ENCODE measurements at places on chromosomes 13 and 19.

- no peak for DNase-seq
These were observed 27.9 kb downstream of the FAM124A start for GRCh38 chr13:51249770-51250741.

DNA sequence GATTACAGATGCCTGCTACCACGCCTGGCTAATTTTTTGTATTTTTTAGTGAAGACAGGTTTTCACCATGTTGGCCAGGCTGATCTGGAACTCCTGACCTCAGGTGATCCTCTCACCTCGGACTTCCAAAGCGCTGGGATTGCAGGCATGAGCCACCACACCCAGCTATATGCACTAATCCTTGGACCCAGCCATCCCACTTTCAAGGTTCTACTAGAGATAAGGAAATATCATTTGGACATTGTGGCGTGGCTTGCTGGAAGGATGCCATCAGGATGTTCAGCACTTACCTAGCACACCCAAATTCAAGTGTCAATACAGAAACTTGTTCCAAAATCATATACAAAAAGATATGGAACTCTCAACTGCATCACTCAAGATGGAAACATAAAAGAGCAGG is 136.4 kb downstream of the ABCC4 start:
- no peak for DNase-seq

GRCh38 chr13:113764793-113765563 is 6.0 kb downstream of the TMEM255B start:
- DNase-seq, result peak; percentile 6

GRCh38 chr13:41492432-41493260 is 35.3 kb downstream of the RGCC start:
- DNase-seq, result no peak

DNA sequence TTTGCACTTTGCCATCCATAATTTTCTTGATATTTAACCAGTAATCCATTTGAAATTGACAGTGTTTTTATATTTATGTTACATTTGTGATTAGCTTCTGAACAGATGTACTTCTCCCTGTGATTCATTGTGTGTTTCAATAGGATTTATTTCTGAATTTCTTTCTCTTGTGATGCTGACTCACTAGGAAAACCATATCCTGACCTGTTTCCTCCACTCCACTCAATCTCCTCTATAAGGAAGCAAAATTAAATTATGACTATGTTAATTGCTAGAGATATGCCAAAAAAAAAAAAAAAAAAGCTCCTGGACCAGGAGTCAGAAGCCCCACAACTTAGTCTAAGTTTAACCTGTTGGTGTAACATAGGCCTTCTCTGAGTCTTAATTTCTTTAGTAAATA is 614.6 kb upstream of the SPRY2 start:
- DNase-seq, result no peak

GRCh38 chr13:24064371-24064770 is 96.1 kb upstream of the SPATA13 start:
- DNase-seq, result no peak

DNA sequence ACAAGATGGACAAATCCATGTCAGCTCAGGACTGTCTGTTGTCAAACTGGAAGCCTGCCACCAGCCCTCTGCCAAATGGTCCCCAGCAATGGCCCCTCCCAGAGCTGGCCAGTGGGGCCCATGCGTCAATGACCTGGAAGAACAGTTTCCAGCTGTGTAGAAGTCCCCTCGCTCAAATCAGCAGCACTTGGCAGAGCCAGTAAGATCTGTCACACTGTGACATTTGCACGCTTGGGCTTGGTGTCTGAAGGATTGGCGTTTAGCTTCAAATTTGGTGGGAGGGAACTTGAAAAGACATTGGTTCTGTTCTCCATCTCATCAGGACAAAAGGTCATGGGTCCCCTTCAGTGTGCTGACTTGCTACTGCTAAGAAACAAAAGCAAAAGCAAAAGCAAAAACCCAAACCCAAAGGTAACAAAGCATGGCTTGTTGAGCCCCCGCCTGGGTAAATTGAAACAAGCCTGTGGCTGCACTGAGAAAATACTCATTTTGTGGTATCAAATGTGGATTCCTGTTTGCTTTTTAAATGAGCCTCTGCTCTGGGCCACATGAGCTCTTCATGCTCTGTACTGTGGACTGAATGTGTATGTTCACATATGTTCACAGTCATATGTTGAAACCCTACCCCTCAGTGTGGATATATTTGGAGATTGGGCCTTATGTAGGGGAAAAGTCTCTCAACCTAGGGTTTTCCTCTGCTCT is 253.6 kb upstream of the MAB21L1 start:
- DNase-seq, result no peak

- DNase-seq, result no peak
These were observed 20.0 kb upstream of the SMIM17 start for GRCh38 chr19:56623006-56623405.

GRCh38 chr19:49937750-49938381 is 8.6 kb upstream of the NUP62 start:
- peak; percentile 77 for DNase-seq

DNA sequence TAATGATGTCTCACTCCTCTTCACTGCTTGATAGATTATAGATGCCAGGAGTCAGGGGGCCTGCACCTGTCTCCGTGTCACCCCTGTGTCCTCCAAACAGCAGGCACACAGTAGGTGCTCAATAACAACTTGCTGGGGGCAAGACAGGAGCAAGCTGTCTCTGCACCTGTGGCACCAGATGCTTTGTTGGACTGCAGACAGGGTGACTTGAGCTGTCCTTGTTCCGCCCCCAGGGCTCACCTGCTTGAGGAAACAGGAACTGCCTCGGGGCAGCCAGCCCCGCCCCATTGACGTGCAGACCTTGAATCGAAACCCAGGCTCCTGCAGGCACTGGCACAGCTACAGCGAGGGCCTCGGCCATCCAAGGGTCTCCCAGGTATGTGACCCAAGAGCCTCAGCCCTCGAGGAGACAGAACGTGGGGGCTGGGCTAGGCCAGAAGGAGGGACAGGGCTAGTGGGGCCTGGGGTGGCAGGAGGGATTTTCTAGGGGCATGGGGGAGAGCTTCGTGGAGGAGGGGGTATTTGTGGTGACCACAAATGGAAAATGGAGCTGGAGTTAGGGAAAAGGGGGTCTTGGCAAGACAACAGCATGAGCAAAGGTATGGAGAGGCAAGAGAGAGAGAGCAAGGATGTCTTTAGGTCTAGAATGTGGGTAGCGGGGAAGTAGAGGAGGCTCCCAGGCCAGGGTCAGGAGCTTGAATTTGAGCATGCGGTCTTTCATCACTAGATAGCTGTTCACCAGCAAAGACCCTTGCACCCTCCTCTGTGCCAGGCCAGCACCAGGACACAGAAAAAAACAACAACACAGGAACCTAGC is at the start of gene HSH2D:
TSS of gene HSH2D (plus strand) at position 287 of the 817 bp plus-strand sequence. CDS start 5,066 bp downstream, outside the sequence.
- no peak for DNase-seq

DNA sequence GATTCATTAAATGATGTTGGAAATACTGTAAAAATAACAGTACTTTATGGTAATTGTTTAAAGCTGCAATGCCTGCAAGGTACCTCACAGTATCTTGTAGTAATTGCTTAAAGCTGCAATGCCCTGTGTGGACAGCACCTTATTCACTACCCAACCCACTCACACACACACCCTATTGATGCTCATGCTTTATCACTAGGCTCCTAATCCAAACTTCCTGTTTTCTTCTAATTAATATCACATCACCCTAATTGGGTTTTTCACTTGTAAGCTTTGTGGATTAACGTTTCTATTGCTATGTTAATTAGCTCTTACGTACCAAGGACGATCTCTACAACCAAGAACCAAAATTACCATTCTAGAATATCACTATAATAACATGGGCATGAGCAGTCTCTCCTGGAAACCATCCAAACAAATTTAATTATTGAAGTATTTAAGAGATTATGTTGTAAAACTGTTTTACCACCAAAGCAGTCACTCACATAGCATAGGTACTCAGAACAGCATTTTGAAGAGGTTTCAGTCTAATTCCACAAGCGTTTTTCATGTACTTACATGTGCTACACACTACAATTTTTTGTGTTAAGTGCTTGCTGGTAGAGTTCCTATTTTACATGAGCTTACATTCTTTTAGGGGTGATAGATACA is 303.8 kb downstream of the PCDH9 start:
- no peak for DNase-seq

DNA sequence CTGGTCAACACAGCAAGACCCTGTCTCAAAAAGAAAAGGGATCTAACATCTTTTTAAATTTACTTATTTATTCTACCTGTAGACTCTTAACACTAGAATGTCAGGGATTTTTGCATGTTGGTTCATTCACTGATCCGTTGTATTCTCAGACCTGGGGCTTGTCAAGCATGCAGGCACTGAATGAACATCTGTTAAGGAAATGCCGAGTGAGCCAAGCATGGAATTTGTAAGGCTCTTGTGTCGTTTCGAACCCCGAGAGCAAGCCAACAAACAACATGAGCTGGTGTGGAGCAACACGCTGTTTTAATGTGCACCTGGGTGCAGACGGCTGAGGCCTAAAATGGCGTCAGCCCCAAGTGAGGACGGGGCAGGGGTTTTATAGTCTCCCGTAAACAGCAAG is 10.0 kb upstream of the OR1M1 start:
- no peak for DNase-seq

DNA sequence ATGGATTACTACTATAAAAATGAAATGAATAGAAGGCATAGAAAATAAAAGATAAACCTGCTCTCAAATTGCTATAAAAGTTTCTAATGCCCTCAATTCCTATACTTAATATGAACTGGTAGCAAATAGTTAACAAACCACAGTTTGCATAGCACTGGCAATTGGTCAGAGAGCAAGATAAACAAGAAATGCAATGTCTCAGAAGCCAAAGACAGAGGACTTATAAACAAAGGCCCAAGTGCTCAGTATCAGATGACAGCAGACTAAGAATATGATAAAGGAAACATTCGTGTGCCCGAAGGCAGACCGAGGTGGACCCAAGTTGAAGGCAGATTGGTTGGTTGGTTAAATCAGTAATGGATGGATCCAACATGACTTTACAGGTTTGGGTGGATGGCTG is 50.6 kb downstream of the IPO5 start:
- no peak for DNase-seq

DNA sequence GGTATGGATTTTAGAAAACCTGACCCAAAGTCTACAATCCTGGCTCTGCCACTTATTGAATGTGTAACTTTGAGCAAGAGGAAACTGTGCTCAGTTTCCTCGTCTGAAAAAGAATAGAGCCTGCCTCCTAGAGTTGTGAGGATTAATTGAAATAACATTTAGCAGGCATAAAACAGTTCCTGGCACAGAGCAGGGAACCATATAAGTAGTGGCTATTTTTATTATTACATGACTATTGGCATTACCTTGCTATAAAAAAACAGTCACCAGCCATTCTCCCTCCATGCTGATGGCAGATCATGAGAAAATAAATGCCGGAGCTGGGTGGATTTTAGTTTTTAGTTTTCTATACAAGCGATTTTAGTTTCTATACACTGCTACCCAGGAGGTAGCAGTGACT is 5.8 kb downstream of the DOCK9 start:
- DNase-seq, result no peak

- DNase-seq, result peak; percentile 81
These were observed 4.0 kb upstream of the ZFP36 start for GRCh38 chr19:39402346-39403300.

- DNase-seq, result no peak
These were observed 7.0 kb downstream of the GPR18 start for GRCh38 chr13:99250982-99251825.

DNA sequence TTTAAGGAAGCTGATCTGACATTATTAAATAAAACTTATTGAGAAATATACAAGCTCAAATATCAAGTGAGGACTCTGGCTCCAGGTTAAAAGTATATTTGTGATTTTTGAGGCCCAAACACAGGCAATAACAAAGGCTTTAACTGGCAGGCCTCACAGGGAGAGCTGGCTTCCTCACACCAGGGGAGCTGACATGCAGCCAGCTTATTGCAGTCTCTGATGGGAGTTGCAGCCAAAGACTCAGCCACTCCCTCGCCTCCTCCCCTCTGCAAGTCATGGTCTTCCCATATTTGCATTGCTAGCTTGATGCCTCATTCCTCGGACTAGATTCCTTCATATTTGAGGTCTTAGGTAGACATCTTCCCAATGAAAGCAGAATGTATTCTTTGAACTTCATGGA is 647.1 kb upstream of the SLITRK6 start:
- DNase-seq, result no peak

GRCh38 chr13:103022336-103022735 is 43.9 kb downstream of the SLC10A2 start:
- DNase-seq, result no peak

All from WERI-Rb-1 (cell line).